Lung microvascular endothelial cell (primary cell): ENCODE measurements at places on chromosomes 2 and 18. TPM values are rescaled to one million over a fixed set of nuclear protein-coding genes. Genes with fewer than 3 reads are reported as not detected.

The STAMBP gene
- 8.9 and 13.3 TPM in 2 replicates for total RNA-seq

The IL37 gene
- total RNA-seq, result not detected in 2 replicates

The DSG4 gene
- total RNA-seq, result not detected in 2 replicates

The EHBP1 gene
- 11.3 and 17.9 TPM in 2 replicates for total RNA-seq

The IL1RN gene
- not detected in 2 replicates for total RNA-seq

The LAPTM4A gene
- 104 and 126 TPM in 2 replicates for total RNA-seq

The STARD6 gene
- 0.20 TPM in 1 of 2 replicates, not detected in the other for total RNA-seq

The CSRNP3 gene
- 0.44 and 0.99 TPM in 2 replicates for total RNA-seq

The GKN1 gene
- total RNA-seq, result not detected in 2 replicates

The PSMG2 gene
- total RNA-seq, result 52.6 and 68.4 TPM in 2 replicates

The ABCB11 gene
- total RNA-seq, result under 0.01 TPM in 1 of 2 replicates, not detected in the other

The IL1R1 gene
- 11.6 and 52.6 TPM in 2 replicates for total RNA-seq

The SNED1 gene
- 8.3 and 17.9 TPM in 2 replicates for total RNA-seq

The PREPL gene
- total RNA-seq, result 7.6 and 16.1 TPM in 2 replicates

The LRRTM4 gene
- not detected in 2 replicates for total RNA-seq

The CXCR1 gene
- total RNA-seq, result not detected in 2 replicates

The CLEC4F gene
- under 0.01 TPM in 2 replicates for total RNA-seq

The PJVK gene
- total RNA-seq, result 0.20 and 0.44 TPM in 2 replicates

The B4GALT6 gene
- 4.4 and 5.4 TPM in 2 replicates for total RNA-seq

The TMEM185B gene
- total RNA-seq, result 19.2 and 33.3 TPM in 2 replicates

The POTEI gene
- total RNA-seq, result 0.22 and 0.79 TPM in 2 replicates

The SULT6B1 gene
- total RNA-seq, result not detected in 2 replicates

The TCF7L1 gene
- total RNA-seq, result 2.8 and 7.5 TPM in 2 replicates
